ENCODE measurements at places on chromosomes 5 and 9.

- DNase-seq: no peak
Measured at GRCh38 chr5:130126746-130127145, 222.5 kb downstream of the CHSY3 start.

- no peak for DNase-seq
Measured at GRCh38 chr5:2732004-2732403, 19.5 kb downstream of the IRX2 start.

DNA sequence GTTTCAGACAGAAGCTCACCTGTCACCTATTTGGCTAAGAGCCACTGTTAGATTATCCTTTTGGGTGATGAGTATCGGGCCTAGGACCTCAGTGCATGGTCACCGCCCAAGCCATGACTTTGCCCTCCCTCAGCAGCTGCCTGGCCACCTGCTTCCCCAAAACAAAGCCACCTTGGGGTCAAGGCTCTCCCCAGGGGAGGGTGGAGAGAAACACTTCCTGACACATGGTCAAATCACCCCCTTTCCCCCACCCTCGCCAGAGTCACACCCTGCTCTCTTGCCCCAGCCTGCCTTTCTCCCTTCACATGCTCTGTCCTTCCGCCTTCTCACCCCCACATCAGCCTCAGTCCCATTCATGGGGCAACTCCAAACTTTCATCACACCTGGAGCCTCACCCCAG lies 1.7 kb upstream of the HBEGF start:
- no peak for DNase-seq

GRCh38 chr5:87010736-87011135 lies 256.9 kb upstream of the RASA1 start:
- DNase-seq: no peak

GRCh38 chr5:173792781-173793547 lies 95.2 kb upstream of the CPEB4 start:
- no peak for DNase-seq

DNA sequence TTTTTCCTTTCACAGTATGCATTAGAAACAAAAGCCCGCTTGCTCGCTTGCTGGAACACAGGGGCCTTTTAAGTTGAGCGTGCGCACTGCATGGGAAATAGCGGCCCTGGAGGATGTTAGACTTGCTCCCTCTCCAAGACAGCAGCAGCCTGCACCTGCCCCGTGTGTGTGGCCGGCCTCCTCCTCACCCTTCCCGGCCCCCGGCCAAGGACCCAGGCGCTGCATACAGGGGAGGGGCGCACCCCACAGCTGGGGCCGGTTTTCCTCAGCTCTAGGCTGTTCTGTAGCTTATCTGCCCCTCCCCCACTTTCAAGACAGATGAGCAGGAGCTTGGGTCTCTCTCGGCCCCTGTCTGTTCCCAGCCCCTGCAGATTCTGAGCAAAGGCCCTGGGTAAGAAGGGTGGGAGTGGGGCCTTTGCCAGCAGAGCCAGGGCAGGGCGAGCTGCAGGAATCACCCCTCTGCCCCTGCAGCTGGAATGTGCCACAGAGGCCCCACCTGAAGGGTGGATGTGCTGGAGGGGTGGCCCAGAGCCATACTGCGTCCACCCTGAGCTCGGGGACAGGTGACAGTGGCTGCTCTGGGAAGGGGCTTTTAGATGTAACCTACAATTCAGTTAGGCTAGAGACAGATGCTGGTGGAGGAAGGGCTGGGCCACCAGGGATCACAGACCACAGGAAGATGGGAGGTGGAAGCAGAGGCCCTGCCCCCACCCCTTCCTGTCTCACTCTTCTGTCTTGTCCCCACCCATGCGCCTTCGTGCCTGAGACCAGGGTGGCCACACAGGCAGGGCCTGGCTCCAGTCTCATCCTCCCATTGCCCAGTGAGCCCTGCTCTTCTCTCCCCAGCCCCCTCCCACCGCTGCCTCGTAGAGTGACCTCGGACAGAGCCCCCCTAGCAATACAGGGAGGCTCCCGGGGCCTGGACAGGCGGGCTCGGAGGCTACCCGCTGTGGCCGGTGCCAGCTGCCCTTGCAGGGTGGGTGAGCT lies 132.4 kb downstream of the DAB2IP start:
- DNase-seq: no peak

DNA sequence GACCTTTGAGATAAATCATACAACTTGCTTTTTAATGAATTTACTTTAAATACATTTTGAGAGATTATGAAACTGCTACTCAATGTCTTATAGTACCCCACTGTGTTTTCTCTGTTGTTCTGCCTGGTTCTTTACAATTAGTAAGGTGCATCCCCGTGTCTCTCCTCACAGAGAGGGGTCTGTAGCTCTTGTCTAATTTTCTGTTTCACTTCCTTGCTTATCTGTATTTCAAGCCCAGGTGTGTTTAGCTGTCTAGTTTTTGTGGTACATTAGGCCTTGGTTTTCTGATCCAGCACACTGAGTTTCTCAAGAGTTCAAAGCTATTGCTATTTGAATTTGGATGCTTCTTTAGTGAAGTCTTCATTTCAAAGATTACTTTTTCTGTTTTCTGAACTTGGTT lies 105.1 kb downstream of the MAST4 start:
- no peak for DNase-seq

- no peak for DNase-seq
Measured at GRCh38 chr9:125532812-125533594, 174.0 kb downstream of the MAPKAP1 start.

GRCh38 chr9:3474821-3475220 lies 51.0 kb downstream of the RFX3 start:
- no peak for DNase-seq

GRCh38 chr5:109335114-109335513 lies 74.7 kb downstream of the PJA2 start:
- DNase-seq: no peak

DNA sequence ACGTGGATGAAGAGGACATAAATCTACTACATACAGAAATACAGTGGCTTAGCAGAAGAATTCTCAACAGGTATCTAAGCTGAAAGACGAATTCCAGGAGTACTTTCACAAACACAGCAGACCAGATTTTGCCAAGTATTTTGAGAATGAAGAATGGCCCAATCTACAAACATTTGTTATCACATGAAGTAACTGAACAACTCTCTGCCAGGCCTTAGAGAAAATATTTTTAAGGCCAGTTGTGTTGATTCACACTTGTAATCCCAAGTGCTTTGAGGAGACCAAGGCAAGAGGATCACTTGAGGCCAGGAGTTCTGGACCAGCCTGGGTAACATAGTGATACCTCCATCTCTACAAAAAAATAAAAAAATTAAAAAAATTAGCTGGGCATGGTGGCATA lies 14.3 kb downstream of the AGTPBP1 start:
- DNase-seq: no peak

GRCh38 chr5:159564031-159564430 lies 233.7 kb upstream of the IL12B start:
- no peak for DNase-seq

DNA sequence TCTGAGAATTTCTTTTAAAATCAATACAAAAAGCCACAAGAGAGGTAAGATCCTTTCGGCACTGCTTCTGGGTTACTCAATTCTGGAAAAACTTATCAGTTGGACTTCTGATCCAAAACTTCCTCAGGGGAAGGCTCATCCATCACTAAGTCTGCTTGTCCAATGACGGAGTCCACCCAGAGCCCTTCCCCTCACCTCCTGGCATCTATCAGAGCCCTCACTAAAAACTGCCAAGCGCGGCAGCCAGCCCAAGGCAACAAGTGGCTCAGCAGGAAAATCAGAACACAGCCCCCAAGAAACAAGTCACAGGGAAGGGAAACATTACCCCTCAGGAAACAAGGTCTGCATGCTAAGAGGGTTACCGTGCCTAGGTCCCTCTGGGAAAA lies 869 bp upstream of the ESM1 start:
- DNase-seq: no peak

DNA sequence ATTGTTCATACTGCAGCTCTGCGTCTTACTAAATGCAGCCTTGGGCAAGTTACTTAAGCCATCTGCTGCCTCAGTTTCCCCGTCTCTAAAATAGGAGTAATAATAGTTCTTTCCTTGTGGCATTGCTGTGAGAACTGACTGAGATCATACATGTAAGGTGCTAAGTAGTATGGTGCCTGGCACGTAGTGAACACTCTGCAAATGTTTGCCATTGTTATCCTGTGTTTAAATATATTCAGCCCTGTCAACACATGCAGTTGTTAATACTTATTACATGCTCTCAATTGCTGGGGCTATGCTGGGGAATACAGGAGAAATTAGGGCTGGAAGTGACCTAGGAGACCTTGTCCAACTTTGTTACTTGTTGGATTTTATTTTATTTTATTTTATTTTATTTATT lies 105.2 kb upstream of the RAI14 start:
- DNase-seq: no peak

GRCh38 chr5:138844125-138844461 lies 31.0 kb downstream of the LRRTM2 start:
- no peak for DNase-seq

DNA sequence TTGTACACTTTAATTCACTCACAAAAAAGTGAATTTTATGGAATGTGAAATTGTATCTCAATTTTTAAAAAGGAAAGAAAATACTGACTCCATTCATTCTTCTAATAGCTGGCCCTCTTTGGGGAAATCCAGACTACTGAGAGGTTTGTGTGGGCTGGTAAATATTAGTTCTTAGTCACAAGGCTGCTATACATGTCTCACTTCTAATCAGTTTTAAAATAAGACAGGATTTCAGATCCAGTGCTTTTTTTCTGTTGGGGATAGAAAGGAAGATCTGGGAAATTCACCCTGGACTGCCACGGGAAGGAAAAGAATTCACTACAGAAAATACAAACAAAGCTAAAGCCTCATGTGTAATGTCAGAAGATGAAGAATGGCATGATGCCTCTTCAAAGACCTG lies 32.7 kb upstream of the ADAMTSL1 start:
- DNase-seq: no peak

DNA sequence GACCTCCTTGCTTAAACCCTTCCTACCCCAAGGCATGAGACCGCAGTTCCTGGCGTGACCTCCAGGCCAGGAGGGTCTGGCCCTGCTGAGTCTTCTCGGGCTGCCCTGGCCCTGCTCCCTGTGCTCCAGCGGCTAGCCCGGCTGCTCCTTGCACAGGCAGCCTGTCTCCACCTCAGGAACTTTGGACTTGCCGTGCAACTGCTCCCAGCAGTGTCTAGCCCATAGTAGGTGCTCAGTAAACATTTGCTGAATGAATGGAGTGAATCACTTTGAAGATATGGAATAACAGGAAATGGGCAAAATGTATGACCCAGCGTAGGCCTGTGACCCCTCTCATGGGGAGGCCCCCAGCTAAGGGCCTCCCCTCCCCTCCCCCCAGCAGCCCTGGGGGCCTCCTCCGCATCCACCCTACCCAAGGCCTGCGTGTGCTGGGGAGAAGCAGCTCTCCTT lies 127.1 kb downstream of the ZNF354C start:
- no peak for DNase-seq

GRCh38 chr5:39717176-39717897 lies 292.6 kb upstream of the DAB2 start:
- no peak for DNase-seq

- no peak for DNase-seq
Measured at GRCh38 chr5:106311230-106311915, 1359.4 kb downstream of the EFNA5 start.

GRCh38 chr5:132354381-132355139 lies 14.9 kb upstream of the SLC22A5 start:
- no peak for DNase-seq

GRCh38 chr9:94782355-94783101 lies 56.0 kb downstream of the AOPEP start:
- no peak for DNase-seq

DNA sequence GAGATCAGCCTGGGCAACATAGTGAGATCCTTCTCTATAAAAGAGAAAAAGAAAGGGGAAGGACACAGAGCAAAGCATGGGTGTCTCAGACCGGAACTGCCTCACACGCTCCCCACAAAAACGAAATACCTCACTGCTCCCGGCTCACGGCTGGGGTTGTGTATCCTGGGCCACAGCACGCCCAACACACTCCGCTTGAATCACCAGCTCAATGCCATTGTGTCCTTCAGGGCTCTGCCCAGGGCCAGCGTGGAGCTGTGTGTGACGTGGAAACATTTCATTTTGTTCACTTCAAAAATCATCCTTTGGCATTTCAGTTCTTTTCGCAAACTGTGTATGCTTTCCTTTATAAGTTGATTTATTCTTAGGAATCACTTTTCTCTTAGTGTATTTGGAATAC lies 279.5 kb downstream of the IRX1 start:
- no peak for DNase-seq

DNA sequence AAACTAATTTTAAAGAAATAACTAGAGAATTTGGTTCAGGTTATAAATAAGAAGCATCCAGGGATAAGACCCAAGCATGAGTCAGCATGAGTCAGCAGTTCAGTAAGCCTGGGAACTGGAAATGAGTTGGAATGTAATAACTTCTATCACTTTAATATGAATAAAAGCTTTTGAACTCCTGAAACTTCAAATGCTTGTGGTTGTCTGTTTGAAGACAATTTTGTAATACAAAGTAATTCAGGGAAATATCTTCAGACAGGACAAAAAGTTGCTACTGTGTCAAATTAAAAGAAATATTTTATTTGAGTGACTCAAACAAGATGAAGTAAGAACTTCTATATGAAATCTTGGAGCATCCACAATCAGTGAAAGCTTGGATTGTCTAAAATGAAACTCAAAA lies 331.2 kb upstream of the DAB2 start:
- DNase-seq: no peak

- DNase-seq: no peak
Measured at GRCh38 chr5:158773161-158773560, 326.6 kb downstream of the EBF1 start.

GRCh38 chr9:127664678-127665507 lies 41.9 kb upstream of the CFAP157 start:
- no peak for DNase-seq

DNA sequence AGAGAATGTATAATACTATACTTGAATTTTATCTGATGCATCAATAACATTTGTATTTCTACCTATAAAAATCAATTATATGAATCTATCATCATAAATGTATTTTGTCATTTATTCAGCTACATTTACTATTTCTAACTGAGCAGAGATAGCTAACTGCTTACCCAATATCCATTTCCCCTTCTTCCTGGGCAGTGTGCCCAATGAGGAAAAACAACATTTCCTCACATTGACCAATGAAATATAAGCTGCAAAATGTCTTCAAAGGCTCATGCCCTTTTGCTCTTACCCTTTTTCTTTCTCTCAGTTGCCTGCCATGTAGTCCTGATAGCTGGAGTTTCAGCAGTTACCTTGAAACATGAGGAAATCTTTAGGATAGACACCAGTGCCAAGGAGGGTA lies 385.8 kb upstream of the PCSK5 start:
- DNase-seq: no peak

DNA sequence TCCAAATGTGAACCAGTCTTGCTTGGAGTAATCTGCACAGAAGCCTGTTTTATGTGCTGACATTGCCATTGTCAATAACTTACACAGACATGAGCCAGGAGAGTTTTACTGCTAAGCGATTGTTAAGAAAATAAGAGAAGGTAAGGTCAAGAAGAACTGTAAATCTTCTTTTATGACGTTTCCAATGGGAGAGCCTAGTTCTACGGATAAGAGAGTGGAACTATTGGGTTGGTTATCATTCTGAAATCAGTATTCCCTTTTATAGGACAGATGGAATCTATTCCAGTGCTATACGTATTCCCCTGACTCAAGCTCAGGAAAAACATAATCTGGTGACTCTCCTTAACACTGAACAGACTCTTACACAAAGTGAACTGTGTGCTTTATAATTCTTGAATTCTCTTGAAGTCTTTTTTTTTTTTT lies 137.9 kb upstream of the OTULINL start:
- no peak for DNase-seq
